ENCODE measurements at places on chromosomes 5 and 9.

DNA sequence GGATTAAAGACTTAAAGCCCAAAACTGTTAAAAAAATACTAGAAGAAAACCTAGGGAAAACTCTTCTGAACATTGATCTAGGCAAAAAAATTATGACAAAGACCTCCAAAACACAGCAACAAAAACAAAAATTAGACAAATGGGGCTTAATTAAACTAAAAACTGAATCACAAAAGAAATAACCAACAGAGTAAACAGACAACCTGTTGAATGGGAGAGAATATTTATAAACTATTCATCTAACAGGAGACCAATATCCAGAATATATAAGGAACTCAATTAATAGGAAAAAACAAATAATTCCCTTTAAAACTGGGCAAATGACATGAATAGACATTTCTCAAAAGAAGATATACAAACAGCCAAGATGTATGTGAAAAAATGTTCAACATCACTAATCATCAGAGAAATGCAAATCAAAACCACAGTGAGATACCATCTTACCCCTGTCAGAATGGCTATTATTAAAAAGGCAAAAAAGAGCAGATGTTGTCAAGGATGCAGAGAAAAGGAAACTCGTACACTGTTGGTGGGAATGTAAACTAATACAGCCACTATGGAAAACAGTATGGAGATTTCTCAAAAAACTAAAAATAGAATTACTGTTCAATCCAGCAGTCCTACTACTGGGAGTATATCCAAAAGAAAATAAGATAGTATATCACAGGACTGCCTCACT is 50.2 kb upstream of the TLX3 start:
- no peak for DNase-seq

DNA sequence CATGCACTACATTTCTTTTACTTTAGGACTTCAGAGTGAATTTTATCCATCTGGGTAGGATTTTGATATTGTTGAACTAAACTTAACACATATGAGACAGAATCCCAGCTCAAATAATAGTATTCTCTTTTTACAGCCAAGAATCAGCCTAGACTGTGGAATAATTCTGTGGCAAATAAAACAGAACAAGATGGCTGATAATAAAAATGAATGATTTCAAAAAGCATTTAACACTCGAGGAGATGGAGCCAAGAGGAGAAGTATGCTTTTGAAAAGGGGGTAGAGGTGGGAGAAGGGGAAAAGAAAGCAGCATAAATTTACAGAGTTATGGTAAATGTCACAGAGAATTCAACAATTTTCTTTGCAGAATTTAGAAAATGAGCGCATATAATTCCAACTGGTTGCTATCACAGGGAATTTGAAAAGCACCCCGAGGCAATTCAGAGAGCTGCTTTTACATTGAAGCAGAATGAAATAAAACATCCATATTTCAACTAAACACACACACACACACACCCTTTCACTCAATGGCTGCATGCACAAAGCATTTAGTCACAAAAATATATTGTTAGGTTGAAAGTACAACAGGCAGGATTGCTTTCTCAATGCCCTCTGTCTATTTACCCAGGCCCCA is 60.2 kb upstream of the DMAC1 start:
- no peak for DNase-seq

GRCh38 chr5:135027266-135027696 is 6.7 kb downstream of the PITX1 start:
- no peak for DNase-seq

DNA sequence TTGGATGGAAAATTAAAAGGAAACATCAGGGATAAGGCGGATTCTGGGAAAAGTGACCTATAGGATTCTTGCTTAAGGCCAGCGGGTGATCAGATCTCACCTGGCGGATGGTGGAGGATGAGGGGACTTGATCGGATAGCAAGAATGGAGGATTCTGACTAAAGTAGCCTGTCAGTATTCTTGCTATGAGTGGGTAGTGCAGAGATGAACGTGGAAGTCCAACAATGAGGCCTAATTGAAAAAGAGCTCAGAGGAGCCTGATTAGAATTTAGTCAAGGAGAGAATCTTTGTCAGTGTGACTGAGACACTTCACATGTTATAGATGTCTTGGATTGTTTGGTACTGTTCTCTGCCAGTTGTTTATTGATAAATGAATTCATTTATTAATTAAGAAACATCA is 24.9 kb downstream of the CAST start:
- DNase-seq: no peak
